Thymus (tissue), 14 donors: ENCODE measurements at places on chromosomes 5 and 9.

DNA sequence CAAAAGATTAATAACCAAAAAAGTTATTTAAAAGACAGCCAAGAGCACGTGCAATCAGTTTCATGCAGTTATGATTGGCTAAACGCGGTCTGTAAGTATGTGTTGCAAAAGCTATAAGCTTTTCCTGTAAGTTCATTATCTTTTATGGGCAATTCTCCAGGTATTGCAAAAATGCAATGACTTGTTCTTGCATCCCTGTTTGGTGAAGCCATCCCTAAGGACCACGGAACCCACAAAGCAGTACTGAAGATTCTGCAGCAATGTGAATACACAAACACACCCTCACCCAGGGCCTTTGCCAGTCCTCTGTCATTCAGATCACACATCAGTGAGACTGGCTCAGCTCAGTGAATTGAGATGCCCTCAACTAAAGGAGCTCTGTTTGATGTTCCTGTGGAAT, 11.4 kb downstream of the GCNT4 start:
- no peak for DNase-seq

DNA sequence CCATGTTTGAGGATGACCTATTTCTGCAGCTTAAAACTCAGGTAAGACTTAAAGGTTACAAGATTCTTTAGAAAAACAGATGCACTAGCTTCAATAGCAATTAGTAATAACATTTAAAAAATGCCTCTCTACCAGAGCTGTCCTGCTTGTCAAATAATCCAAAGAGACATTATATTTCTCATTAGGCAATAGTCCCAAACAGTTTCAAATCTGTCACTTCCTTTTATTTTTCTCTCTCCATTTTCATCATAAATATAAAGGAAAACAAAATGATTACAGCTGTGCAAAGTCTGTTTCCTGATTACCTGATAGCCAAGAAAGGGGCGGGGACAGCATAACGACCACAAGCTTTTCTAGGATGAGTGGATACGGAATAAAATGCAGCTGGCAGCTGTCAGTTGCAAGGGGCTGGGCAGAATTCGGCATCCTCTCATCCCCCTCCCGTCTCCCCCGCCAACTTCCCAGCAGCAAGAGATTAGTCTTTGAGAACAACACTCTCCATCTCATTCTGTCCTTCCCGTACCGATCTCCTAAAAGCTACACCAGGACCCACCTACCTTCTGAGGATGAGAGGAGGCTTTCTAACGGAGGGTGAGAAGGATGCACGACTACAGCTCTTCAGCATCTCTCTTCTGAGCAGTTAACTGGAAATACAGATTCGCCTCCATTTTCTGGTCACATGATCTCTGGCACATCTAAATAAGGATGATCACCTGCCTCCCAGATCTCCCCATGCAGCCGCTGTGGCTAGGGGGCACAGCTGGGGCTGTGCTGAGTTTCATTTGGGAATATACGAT, 72.5 kb upstream of the PCA3 start:
- DNase-seq = peak; percentile 61

DNA sequence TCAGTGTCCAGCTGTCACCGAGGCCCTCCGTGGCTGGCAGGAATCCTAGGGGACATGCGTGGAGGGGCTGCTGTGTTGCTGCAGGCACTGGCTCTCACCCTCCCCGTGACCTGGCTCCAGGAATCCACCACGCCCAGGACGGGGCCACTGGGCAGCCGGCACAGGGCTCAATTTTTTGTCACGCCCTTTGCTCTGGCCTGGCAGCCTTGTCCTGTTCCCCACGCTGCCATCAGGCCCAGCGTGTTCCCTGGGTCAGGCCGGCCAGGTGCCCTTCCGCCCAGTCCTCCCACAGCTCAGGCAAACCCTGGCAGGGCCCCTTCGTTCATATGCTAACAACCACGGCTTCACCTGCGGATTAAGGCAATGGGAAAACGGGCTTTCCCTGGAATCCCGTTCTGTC, 37.3 kb downstream of the PROP1 start:
- DNase-seq = no peak

- DNase-seq = no peak
These were observed 13.9 kb upstream of the BRD3OS start for GRCh38 chr9:134011401-134011800.

- peak; percentile 68 for DNase-seq
These were observed 3.0 kb upstream of the FUT7 start for GRCh38 chr9:137034709-137035506.

DNA sequence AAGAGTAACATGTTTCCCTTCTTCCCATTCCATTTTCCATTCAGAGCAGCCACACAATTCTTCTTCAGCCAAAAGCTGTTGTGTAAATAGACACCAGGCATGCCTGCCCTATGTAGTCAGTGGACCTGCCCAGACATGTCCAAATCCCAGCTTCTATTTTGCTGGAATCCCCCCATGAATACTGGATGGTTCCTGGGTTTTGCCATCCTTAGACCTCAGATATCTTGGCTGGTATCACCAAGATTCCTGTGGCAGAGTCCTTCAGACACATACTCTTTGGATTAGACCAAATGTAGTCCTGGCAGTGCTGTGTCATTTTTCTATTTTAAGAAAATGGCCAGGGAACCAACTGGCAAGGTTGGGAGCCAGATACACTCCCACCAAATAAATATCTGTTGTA, 10.3 kb downstream of the FST start:
- DNase-seq = no peak

GRCh38 chr5:114657342-114658130, 295.7 kb downstream of the KCNN2 start:
- DNase-seq = no peak

GRCh38 chr5:33257807-33258429, 182.8 kb upstream of the TARS1 start:
- no peak for DNase-seq
